ENCODE measurements at places on chromosomes 13 and 19. TPM values are rescaled to one million over a fixed set of nuclear protein-coding genes. Genes with fewer than 3 reads are reported as not detected.

GRCh38 chr13:26721251-26722121 is 39.1 kb downstream of the GPR12 start:
- no peak for ATAC-seq

The ZNF556 gene
- total RNA-seq: 0.60 TPM

- peak; percentile 33 for ATAC-seq
These were observed at the start of gene C3 for GRCh38 chr19:6720369-6721137. TSS of gene C3 (minus strand) at chr19:6720650. CDS start at chr19:6720589, 61 bp downstream.

- ATAC-seq: peak; percentile 27
These were observed 101.8 kb upstream of the MBNL2 start for GRCh38 chr13:97120346-97120745.

The COMP gene
- total RNA-seq: 0.16 TPM

GRCh38 chr19:5804516-5805461 is at the start of gene NRTN:
TSS of gene NRTN (plus strand) at chr19:5805067. CDS start at chr19:5824166, 19,099 bp downstream.
- ATAC-seq: peak; percentile 7

The KRTDAP gene
- total RNA-seq: 338 TPM

The IRF2BP1 gene
- 10.0 TPM for total RNA-seq

- ATAC-seq: no peak
These were observed 1.7 kb upstream of the ZNF446 start for GRCh38 chr19:58474291-58474996.

DNA sequence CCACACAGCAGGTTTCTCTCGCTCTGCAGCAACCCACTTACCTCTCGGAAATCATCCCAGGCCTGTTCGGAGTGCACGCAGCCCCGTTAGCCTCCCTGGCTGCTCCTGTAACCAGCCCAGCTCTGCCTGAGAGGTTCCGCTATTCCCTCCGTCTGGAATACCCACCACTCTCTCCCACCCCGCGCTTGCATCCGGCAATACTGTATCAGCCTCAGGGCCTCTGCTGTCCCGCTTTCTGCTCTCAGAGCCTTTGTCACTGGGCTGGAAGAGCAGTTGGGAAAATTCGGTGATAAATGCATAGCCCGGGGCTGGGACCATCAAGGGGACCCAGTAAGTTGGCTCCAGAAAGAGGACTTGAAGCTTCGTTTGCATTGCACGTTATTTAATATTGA is 759 bp upstream of the TLE6 start:
- ATAC-seq: no peak

GRCh38 chr13:107824635-107825034 is 390.7 kb downstream of the LIG4 start:
- no peak for ATAC-seq

The ZNF285 gene
- 0.64 TPM for total RNA-seq

DNA sequence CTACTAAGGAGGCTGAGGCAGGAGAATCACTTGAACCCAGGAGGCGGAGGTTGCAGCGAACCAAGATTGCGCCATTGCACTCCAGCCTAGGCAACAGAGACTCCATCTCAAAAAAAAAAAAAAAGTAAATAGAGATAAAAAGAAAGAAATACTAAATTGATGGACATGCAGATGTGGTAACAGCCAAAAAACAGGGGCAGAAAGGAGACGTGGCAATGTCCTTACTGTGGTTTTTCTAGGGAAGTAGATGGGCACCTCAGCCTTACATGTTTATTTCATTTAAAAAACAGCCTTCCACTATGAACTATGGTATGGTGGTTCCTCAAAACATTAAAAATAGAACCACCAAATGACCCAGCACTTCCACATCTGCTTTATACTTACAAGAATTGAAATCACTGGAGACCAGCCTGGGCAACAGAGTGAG is 6.5 kb upstream of the EIF3G start:
- ATAC-seq: no peak

DNA sequence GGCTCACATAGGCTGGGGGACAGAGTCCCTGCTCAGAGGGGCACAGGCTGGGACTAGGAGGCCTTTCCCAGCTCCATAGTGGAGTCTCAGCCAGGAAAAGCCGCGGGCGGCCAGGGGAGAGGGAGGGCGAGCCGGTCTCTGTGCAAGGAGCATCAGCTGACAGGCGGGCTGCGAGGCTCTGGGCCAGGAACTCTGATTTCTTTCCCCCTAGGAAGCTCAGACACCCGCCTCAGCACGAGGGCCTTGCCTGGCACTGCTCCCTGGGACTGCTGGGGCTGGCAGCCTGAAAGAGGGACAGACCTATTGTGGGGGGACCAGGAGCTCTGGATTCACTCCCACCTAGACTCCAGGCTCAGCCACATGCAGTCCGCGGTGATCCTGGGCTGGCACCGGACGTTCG is 2.2 kb upstream of the PLK5 start:
- no peak for ATAC-seq

The B3GNT3 gene
- total RNA-seq: 19.4 TPM

The ZNF85 gene
- total RNA-seq: 2.7 TPM

- no peak for ATAC-seq
These were observed at the start of gene ADAMTS10 for GRCh38 chr19:8610041-8610935. TSS of gene ADAMTS10 (minus strand) at chr19:8610715. CDS start at chr19:8605710, 5,005 bp downstream.

GRCh38 chr13:41311406-41312175 is 524 bp downstream of the NAA16 start:
- ATAC-seq: peak; percentile 75

The DZIP1 gene
- 5.4 TPM for total RNA-seq

The PCDH8 gene
- total RNA-seq: 0.04 TPM

- ATAC-seq: no peak
These were observed 298.3 kb downstream of the DIAPH3 start for GRCh38 chr13:59865398-59865797.

The CCDC169 gene
- 0.40 TPM for total RNA-seq

- no peak for ATAC-seq
These were observed 412.6 kb downstream of the KLF12 start for GRCh38 chr13:73721571-73721970.

GRCh38 chr19:30890033-30890432 is 459.2 kb downstream of the TSHZ3 start:
- ATAC-seq: no peak

GRCh38 chr13:20313896-20314295 is 81.8 kb upstream of the GJB6 start:
- ATAC-seq: no peak

GRCh38 chr19:49506575-49507105 is 5.8 kb upstream of the FCGRT start:
- ATAC-seq: peak; percentile 74

GRCh38 chr13:95485045-95485517 is 67.4 kb upstream of the CLDN10 start:
- peak; percentile 30 for ATAC-seq

- ATAC-seq: no peak
These were observed 162.9 kb upstream of the NBEA start for GRCh38 chr13:34779171-34779570.

The ZSWIM9 gene
- 2.4 TPM for total RNA-seq

GRCh38 chr19:47381653-47382279 is 32.7 kb downstream of the DHX34 start:
- ATAC-seq: peak; percentile 17

DNA sequence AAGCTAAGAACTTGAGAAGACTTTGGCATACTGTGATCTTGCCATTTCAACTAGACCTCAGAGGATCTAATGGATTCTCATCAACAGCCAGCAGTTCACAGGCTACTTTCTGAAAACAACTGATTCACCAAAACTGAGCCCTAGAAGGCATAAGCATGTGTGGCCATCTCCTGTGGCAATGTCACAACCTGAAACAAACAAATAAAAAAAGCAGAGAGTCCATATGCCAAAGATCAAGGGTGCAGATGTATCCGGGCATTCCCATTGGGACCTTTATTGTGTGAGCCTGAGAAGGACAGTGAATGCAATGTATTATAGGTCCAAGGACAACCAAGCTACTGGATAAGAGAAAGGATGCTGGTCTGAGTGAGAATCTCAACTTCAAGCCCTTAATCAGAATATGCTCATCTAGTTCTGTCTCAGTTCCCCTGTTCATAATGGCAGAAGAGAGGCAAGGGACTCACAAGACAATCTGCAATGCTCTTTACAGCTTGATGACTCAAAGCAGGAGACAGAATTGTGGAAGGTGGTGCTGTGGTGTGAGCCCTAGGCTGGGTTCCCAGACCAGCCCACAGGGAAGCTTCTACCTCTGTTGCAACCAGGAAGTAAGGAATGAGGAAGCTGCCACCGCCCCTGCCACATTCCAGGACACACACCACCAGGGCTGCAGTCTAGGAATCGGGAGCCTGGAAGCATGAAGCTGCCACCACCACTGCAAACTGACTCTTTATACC is 133.7 kb downstream of the RAP2A start:
- ATAC-seq: peak; percentile 93

- ATAC-seq: no peak
These were observed 904.5 kb downstream of the SLITRK6 start for GRCh38 chr13:84894749-84895148.

GRCh38 chr19:52734331-52734892 is 432 bp downstream of the ZNF611 start:
- ATAC-seq: peak; percentile 27

The CBARP gene
- 2.0 TPM for total RNA-seq

DNA sequence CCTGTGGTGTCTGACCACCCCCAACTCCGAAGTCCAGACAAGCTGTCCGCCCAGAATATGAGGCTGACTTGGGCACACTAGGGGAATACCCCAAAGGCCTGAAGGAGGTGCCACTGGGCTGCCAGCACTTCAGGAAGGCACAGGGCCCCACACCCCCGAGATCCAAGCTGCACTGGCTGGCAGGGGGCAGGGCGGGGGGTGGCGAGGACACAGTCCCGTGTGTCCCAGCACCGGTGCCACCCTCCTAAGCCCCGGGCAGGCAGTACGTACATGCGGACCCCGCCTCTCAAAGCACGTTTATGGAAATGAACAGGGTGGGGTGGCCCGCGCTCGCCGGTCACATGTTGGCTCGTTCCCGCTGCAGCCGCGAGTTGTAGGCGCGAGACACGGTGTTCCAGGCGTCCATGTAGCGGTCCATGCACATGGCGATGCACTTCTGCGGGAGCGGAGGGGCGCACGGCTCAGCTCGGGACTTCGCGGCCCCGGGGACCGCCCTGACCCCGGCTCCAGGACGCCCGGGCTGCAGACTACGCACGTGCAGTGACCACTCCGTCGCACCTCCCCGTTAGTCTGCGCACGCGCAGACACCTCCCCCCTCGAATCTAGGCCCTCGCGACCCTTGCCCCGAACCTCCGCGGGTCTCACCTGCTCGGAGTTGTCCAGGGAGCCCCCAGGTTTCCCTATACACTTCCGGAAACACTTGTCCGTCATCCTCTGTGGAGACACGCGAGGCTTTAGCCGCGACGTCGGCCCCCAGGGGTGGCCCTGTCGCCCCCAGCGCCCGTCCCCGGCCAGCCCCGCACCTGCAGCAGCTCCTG is 566 bp downstream of the TIMM13 start:
- peak; percentile 22 for ATAC-seq

GRCh38 chr19:6886277-6886897 is 992 bp upstream of the ADGRE1 start:
- ATAC-seq: no peak

- no peak for ATAC-seq
These were observed 124.0 kb upstream of the RNF113B start for GRCh38 chr13:98300956-98301641.

DNA sequence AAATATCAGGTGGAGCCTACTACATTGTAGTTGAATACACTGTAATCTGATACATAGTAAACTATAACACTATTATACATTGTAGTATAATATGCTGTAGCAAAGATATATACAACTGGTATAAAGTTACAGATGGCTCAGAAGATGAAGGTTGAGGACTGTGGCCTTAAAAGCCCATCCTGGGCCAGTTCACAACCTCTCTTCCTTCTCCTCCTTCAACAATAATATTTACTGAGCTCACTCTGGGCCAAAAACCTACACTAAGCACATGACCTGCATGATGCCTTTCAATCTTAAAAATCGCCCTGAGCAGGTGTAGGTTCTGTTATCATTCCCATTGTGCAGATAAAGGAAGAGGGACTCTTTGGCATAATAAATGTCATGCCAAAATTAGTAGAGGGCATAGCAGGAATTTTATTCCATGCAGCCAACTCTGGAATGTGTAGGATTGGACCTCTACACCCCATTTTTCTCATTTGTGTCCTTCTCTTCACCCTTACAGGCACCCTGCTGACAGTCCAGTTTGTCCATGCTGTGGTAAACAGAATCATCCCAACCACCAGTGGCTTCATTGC is 14.6 kb upstream of the SIN3B start:
- no peak for ATAC-seq

The GAPDHS gene
- not detected for total RNA-seq

The PRODH2 gene
- not detected for total RNA-seq

Measured in esophagus mucosa (tissue), 1 donor.